Stimulated activated CD8-positive, alpha-beta memory T cell treated with anti-CD3 and anti-CD28 coated beads, Interleukin-7, amount 100 ng/mL, for 4 hours (primary cell): ENCODE measurements at places on chromosomes 3 and 15.

- no peak for DNase-seq
Measured at GRCh38 chr3:103554451-103554850, 1119.6 kb downstream of the ZPLD1 start.

- DNase-seq: no peak
Measured at GRCh38 chr3:135706758-135707375, 258.7 kb upstream of the PPP2R3A start.

GRCh38 chr15:31362886-31363285 lies 36.3 kb downstream of the KLF13 start:
- no peak for DNase-seq

- DNase-seq: no peak
Measured at GRCh38 chr3:103126115-103126514, 691.3 kb downstream of the ZPLD1 start.

DNA sequence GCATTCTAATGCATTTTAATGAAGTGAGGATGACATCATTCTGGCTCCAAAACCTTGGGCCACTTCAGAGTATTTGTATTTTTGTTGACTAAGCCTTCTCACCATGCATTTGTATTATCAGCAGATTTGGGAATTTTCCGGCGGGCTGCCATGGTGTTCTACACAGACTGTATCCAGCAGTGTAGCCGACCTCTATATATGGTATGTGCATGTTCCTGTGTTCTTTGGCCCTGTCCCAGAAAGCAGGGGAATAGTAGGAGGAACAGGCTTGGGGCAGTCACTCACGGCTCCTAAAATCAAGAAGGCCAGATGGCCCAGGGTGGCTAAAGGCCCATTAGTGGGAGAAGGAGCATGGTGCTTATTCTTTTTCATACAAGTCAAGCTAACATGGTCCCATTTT lies 80.5 kb downstream of the USF3 start:
- DNase-seq: no peak

- DNase-seq: no peak
Measured at GRCh38 chr3:136105044-136105443, 91.1 kb downstream of the MSL2 start.

GRCh38 chr15:100999369-100999768 lies 80.2 kb downstream of the LRRK1 start:
- DNase-seq: no peak

DNA sequence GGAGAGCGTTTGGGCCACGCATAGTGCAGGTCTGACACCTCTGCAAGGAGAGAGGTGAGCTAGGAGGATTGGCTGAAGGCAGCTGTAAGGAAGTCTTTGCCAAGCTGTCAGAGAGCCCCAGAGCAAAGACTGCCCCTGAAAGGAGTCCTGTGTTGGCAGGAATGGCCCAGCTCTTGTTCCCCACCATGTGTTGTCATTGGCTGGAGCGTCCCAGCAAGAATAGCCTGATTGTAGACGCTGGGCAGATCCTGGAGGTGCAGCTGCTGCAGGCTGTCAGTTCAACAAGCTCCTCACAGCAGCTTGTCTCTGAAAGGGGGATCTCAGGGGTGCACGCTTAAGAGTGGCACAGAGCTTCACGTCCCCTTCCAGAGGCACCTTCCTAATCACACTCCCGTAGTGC lies 237.6 kb downstream of the FEZF2 start:
- DNase-seq: no peak

- no peak for DNase-seq
Measured at GRCh38 chr3:120449701-120450599, 842 bp downstream of the FSTL1 start.

- no peak for DNase-seq
Measured at GRCh38 chr15:65327651-65328393, 23.3 kb downstream of the RNU5B-1 start.

DNA sequence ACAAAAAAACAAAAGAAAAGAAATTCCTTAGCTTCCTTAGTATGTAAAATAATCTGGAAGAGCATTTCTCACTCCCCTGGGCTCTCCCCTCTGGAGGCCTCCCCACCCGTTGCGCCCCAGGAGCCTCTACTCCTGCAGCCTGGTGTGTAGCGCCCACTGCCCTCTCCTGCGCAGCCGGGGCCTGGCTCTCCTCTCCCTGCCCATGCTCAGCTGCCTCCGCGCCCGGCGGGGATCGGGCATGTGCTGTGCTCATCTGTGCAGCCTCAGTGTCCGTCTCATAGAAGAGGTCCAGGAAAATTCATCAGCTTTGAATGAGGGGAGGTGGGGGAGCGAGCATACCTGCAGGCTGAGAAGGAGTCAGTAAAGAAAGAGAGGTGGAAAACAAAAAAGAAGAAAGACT lies 203.9 kb downstream of the ATP10A start:
- no peak for DNase-seq

DNA sequence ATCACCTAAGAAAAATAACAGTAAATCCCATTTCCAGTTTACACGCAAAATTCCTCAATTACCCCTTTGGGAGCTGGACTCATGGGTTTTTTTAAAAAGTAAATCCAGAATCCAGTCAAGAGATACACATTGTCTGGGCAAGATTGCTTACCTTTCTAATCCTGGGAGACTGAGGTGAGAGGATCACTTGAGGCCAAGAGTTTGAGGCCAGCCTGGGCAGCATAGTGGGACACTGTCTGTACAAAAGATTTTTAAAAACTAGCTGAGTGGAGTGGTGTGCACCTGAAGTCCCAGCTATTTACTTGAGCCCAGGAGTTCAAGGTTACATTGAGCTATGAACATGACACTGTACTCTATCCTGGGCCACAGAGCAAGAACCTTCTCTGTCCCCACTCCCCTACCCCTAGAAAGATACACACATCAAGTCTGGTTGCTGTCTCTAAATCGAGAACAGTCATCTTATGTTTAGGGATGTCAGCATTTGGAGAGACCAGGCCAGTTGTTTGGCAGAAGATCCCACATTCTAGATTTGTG lies 39.0 kb downstream of the DAG1 start:
- no peak for DNase-seq

GRCh38 chr3:64488939-64489338 lies 198.9 kb downstream of the ADAMTS9 start:
- DNase-seq: no peak

DNA sequence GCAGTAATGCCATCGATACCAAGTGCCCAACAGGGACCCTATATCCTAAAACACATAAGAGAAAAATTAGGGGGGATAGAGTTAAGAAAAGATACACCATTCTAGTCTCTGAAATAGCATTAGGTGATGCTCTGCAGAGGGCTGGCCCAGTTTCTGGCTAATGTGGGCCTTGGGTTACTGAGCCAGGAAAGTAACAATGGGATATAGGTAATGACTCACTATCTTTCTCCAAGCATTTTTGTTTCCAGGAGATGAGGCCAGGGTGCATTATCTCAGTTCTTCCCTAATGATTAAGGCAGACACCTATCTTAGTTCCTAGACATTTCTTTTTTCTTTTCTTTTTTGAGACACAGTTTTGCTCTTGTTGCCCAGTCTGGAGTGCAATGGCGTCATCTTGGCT lies 50.0 kb downstream of the PRKAR2A start:
- DNase-seq: no peak
